CD4-positive, alpha-beta T cell (primary cell): ENCODE measurements at places on chromosomes 2 and 18. TPM values are rescaled to one million over a fixed set of nuclear protein-coding genes. Genes with fewer than 3 reads are reported as not detected.

Gene MRPS5
- total RNA-seq: 15.3 TPM

Gene TANC1
- total RNA-seq: 0.47 TPM

Gene FABP1
- not detected for total RNA-seq

DNA sequence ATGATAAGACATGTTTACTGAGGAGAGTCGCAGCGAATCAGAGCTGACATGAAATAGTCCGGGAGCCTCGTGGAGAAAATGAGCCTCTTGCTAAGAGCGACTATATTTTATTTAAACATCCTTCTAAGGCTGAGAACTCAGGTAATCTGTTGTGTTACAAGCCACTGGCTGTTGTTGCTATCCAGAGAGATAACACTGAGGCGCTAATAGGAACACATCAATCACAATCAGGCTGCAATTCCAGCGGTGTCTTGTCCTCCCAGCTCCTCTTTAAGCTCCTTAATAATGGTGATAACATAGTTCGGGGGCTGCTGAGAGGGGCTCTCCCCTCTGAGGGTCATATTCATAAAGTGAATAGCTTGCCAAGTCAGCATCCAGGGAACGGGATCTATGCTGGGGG is 95.1 kb downstream of the INSIG2 start:
- no peak overlapping the region for H3K4me3 ChIP-seq
- DNase-seq: no peak
- H3K4me1 ChIP-seq: peaks cover 18% of the 10 kb centered on the region

GRCh38 chr2:102256276-102256675 is 55.1 kb upstream of the IL1RL1 start:
- peak overlapping the region; percentile 11 for H3K4me3 ChIP-seq
- no peaks in the 10 kb centered on the region for H3K27me3 ChIP-seq

- H3K27ac ChIP-seq: no peak overlapping the region
- no peaks in the 10 kb centered on the region for H3K4me1 ChIP-seq
- no peak overlapping the region for H3K4me3 ChIP-seq
- no peak for DNase-seq
Observed at GRCh38 chr18:70998490-70998889, 709.6 kb downstream of the SOCS6 start.

DNA sequence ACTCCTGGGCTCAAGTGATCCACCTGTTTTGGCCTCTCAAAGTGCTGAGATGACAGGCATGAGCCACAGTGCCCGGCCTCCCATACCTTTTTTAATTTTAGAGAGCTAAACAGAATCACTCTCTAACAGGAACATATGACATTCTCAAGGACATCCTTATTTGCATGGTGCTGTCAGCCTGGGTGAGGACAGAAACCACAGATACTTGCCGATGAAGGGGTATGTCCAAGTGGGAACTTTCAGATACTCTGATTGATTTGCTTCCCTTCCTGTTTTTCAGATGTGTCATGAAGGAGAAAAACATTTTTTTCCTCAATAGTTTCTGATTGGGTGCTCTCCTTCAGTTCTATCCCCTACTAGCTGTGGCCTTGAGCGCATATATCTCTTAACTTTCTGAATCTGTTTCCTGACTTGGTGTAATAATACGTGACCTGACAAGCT is 49.6 kb downstream of the MYO3B start:
- H3K4me3 ChIP-seq: no peak overlapping the region
- DNase-seq: no peak
- H3K36me3 ChIP-seq: no peaks in the 10 kb centered on the region
- no peaks in the 10 kb centered on the region for H3K27me3 ChIP-seq
- H3K27ac ChIP-seq: no peak overlapping the region
- H3K4me1 ChIP-seq: no peaks in the 10 kb centered on the region

GRCh38 chr2:101558740-101559525 is 84.0 kb upstream of the RFX8 start:
- H3K27me3 ChIP-seq: no peaks in the 10 kb centered on the region
- H3K4me1 ChIP-seq: peaks cover 31% of the 10 kb centered on the region
- no peak overlapping the region for H3K4me3 ChIP-seq
- DNase-seq: no peak
- no peaks in the 10 kb centered on the region for H3K36me3 ChIP-seq
- H3K27ac ChIP-seq: no peak overlapping the region
